Central memory CD4-positive, alpha-beta T cell (primary cell): ENCODE measurements at places on chromosomes 12 and 14.

GRCh38 chr12:58009405-58010195, 68.2 kb downstream of the ATP23 start:
- DNase-seq: no peak

DNA sequence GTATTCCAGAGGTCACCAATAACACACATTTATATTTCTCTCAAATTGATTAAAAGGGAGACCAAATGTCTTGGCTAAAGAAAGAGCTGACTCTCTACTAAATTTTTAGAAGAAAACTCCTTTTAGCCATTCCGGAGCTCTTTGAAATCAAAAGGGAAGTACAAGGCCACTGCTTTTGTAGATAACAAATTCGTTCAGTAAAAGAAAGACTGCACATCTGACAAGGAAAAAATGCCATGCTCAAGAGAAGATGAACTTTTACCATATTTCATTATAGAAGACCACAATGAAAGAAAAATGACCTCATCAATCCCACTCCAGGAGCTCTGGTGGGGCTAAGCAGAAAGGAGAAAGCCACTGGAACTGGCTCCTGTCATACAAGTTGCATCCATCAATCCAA, 57.6 kb downstream of the SPTSSA start:
- no peak for DNase-seq

DNA sequence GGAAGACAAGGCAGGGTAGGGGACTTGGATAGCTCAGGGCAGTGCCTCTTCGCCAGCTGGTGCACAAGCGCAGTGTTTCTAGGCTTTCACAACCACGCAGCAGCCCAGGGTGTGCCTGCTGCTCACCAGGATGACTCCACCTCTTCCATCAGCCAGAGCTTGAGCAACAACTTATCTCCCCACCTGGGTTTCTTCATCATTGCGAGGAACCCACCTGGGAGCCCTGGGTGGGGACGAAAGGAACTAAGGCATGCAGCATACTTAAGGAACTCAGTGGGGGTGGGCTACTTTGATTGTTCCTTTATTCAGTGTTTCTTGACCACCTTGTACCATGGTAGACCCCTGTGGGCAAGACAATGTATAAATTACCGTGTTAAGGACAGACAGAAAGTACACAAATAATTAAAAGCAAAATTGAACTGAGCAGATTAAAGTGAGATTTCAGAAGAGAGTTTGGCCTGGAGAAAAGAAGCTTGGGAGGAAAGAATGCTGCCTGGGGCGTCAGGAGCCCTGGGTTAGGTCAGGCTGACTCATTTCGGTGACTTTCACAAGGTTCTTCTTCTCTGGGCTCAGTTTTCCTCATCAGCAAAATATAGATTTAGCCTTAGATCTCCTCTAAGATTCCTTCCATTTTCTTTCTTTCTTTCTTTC, 22.9 kb downstream of the KRT18 start:
- DNase-seq: no peak

- DNase-seq: no peak
Observed at GRCh38 chr14:56487090-56487667, 92.4 kb upstream of the TMEM260 start.

DNA sequence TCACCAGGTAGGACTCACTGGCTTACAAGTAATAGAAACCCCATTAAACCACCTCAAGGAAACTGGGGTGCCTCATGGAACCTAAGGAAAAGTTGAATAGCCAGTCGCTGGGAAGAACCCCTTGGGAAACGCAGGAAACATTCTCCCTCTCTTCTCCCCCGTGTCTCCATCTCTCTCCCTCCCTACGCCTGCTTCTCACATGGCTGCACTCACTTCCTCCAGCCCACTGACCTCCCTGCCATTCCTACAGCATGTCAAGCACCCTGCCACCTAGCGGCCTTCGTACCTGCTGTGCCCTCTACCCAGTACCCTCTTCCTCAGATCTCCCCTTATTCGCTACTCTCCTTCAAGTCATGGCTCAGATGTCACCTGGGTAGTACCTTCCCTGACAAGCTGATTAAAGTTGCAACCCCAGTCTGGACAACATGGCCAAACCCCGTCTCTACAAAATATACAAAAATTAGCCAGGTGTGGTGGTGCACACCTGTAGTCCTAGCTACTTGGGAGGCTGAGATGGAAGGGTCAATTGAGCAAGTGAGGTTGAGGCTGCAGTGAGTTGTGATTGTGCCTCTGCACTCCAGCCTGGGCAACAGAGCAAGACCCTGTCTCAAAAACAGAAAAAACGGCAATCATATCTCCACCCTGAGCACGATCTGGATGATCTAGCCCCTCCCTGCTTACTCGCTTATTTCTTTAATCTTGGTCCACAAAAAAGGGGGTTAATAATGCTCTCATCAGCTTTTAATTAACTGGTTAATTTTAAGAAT, 6.4 kb upstream of the DTX1 start:
- DNase-seq: no peak

GRCh38 chr12:101838628-101839323, 8.0 kb upstream of the GNPTAB start:
- DNase-seq: peak; percentile 54

DNA sequence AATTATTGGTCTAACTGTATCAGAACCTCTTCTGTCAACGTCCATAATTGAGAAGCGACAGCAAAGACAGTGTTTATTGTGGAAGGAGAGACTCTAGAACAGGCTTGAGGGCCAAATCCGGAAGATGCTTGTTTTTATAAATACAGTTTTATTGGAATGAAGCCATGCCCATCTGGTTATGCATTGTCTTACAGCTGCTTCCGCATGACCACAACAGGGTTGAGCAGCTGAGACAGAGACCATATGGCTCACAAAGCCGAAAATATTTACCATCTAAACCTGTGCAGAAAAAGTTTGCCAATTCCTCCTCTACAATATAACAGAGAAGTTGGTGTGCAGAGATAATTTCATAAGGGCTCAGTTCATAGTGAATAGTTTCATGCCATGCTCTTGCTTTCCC, 24.5 kb downstream of the PRKAB1 start:
- DNase-seq: no peak

- no peak for DNase-seq
Observed at GRCh38 chr12:50567926-50568325, 63.1 kb downstream of the DIP2B start.

DNA sequence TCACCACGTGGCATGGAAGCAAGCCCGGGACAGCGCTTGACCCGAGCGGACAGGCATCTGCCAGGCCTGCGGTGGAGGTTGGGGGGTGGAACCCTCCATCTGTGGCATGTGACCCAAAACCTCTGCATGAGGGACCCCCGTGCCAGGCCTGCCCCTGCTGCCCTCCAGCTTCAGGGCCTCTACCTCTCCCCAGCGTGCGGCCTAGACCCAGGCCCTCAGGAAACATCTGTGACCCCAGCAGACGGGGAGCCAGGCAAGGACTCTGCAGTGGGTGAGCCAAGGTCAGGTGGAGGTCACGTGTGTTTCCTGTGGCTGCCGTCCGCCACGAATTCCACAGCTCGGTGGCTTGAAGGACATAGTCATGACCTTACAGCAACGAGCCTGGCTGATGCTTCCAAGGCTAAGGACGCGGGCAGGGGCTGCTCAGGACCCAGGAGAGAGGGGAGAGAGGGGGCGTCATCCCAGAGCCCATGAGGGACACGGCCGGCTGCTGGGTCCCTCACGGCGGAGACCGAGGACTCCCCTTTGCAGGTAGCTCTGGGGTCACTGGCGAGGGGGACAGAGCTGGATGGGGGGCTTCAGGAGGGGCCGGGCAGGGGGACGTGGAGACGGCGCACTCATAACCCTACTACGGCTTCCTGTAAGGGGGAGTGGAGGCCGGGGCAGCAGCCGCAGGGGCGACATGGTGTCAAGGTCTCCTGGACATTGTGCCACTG, 91.5 kb downstream of the GALNT9 start:
- DNase-seq: no peak

GRCh38 chr14:81802341-81802740, 268.7 kb upstream of the SEL1L start:
- no peak for DNase-seq

DNA sequence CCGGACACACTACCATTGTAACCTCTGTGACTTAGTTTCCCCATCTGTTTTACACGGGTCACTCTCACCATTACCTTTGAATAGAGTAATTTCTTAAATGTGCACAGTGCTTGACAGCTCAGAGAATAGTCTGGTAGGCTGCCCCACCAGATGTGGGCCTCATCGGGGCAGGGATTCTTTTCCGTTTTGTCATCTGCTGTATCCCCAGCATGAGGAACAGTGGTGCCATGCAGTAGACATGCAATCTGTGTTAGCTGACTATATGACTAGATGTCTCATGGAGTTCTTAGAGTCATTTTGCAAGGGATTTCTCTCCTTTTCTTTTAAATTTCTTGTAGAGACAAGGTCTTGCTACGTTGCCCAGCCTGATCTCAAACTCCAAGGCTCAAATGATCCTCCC, 44.9 kb upstream of the PLEKHG3 start:
- no peak for DNase-seq

GRCh38 chr14:100765296-100765695, 38.6 kb downstream of the DLK1 start:
- DNase-seq: no peak

- DNase-seq: no peak
Observed at GRCh38 chr14:56212521-56212920, 94.3 kb downstream of the PELI2 start.

DNA sequence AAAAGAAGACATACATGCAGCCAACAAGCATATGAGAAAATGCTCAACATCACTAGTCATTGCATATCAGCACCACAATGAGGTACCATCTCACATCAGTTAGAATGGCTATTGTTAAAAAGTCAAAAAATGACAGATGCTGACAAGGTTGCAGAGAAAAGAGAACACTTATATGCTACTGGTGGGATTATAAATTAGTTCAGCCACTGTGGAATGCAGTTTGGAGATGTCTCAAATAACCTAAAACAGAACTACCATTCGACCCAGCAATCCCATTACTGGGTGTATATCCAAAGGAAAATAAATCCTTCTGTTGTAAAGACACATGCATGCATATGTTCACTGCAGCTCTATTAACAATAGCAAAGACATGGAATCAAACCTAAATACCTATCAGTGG, 238.4 kb downstream of the KCNC2 start:
- DNase-seq: no peak

DNA sequence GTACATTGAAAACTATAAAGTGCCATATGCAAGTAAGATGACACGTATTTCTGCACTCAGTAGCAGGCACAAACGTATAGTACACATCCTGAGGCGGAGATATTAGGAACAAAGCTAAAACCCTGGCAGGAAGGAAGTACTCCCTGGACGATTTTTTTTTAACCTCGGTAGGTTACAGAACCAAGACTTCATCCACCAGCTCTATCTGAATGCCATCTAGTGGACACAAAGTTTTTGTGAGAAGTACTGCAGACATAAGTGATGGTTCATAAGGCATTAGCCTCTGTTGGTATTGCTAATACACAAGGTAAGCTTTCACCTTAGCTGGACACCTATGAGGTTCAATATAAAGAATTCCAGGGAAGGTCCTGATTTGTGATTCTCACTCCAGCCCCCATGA, 83.0 kb upstream of the CCDC196 start:
- peak; percentile 3 for DNase-seq

DNA sequence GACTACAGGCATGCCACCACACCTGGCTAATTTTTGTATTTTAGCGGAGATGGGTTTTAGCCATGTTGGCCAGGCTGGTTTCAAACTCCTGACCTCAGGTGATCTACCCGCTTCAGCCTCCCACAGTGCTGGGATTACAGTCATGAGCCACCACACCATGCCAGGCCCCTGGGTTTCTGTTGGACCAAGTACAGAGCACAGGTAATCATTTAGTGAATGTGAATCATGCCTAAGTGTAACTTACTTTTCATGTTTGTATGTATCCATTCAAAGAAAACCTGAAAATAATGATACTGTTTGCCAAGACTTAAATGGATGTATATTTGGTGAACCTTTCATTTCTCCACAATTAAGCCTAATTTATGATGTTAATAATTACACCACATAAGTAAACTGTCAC, 65.9 kb downstream of the FGD6 start:
- no peak for DNase-seq

DNA sequence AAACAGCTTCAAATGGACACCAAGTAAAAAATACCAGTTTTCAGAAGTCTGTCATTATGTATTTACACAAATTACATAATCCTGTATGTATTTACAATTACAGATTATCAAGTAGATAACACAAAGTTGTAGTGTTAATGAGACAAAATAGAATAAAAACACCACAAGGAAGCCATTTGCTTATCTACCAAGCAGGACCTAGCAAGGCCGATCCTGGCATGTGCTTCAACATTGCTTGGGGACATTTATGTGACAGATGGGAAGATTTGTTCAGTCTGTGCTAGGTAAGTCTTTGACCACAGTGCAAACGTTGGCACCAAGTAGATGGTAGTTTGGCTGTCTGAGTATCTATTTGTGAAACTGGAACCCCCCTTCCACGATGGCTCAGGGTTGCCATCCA, 35.8 kb downstream of the BCAT1 start:
- DNase-seq: no peak

- DNase-seq: no peak
Observed at GRCh38 chr12:54154681-54155186, 34.1 kb downstream of the SMUG1 start.

DNA sequence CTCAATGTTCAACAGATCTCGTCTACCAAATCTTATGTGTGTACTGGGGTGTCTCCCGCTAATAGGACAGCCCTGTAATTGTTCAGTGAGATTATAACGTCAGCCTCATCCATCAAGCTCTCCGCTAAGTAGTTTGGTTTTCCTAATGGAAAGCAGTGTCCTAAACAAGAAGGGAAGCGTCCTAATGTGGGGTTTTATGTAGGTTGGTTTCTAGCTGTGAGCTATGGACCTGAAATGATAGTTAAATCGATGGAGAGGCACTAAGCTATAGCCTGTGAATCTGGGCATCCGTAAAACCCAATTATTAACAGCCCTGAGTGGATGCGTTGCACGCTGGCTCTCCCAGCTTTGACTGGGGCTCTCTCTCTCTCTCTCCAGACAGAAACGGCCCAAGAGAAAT, 9.2 kb upstream of the MAP1LC3B2 start:
- DNase-seq: no peak

DNA sequence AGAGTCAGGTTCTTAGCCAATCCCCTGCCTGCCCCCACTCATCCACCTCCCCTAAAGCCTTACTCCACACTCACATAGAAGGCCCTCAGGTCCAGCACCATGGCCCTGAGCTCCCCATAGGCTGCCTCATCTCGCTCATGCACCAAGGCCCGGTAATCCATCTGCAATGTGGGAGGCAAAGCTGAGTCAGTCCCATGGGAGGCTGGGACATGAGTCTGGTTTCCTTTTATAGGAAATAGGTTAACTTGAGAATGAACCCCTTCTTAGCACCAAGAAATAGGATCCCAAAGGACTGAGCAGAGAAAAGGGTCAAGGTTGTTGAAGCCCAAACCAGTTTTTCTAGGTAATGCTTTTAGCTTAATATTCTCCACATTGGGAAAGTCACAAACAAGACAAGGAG, 2.1 kb upstream of the EMC9 start:
- no peak for DNase-seq

GRCh38 chr12:75711271-75711670, 199.9 kb upstream of the KRR1 start:
- DNase-seq: no peak

DNA sequence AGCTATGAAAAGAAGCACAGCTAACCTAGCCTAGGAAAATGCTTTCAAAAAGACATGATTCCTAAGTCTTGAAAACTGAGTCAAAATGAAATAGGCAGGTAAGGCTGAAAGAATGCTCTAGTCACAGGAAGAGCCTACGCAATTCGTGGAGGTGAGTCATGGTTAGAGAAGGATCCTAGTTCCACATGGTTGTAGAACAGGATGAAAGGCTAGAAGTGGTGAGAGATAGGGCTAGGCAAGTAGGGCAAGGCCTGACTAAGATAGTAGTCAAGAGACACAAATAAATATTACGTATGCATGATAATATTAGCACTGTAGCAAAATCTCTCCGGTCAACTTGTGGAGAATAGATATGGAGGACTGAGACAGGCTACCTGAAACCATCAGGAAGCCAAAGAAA, 47.2 kb downstream of the PLCZ1 start:
- no peak for DNase-seq
